Activated CD4-positive, CD25-positive, alpha-beta regulatory T cell treated with anti-CD3 and anti-CD28 coated beads, Interleukin-2, amount 50 U/mL, for 24 hours (primary cell): ENCODE measurements at places on chromosomes 2 and 18.

DNA sequence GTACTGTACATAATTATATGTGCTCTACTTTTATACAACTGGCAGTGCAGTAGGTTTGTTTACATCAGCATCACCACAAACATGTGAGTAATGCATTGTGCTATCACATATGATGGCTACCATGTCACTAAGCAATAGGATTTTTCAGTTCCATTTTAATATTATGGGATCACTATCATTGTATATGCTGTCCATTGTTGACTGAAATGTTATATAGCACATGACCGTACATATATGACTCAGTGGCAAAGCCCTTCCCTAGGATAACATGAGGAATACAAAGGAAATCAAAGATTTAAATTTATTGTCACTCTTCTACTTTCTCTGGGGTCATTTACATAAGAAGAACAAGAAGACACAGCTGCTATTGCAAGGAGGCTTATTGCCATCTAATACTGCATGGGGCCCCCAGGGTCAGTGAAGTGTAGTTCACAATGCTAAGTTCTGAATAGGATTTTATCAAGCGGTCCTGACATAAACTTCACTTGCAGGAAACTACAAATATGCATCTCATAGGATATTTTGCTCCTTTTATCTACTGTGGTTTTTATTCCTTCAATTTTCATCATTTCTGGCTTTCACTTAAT is 21.8 kb downstream of the PDE1A start:
- no peak for ATAC-seq

DNA sequence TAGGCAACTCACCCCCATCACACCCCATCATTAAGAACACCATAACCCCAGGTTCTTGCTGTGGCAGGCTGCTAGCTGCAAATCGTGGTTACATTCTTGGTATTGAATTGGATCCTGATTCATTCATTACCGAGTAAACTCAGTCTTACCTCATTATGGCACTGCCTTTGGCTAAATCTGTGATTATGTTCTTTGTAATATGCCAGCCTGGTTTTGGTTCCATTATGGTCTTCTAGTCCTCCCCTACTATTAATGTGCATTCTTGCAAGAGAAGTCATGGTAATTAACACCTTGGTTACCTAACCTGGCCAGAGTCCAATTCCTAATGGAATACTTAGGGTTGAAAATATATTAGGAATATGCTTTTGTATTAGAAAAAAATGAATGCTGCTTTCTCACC is 258.9 kb upstream of the APCDD1 start:
- ATAC-seq, result no peak

GRCh38 chr2:227335713-227336112 is 10.7 kb downstream of the MFF start:
- ATAC-seq, result no peak

- no peak for ATAC-seq
These were observed 1.9 kb upstream of the NEUROD1 start for GRCh38 chr2:181682026-181682789.

- no peak for ATAC-seq
These were observed 154.1 kb upstream of the ZNF804A start for GRCh38 chr2:184444217-184444616.

- no peak for ATAC-seq
These were observed 65.0 kb downstream of the NOL4 start for GRCh38 chr18:34159691-34160185.

- no peak for ATAC-seq
These were observed 65.6 kb downstream of the SH3RF3 start for GRCh38 chr2:109194620-109194937.

GRCh38 chr2:41937464-41937906 is 110.3 kb upstream of the PKDCC start:
- ATAC-seq, result no peak

DNA sequence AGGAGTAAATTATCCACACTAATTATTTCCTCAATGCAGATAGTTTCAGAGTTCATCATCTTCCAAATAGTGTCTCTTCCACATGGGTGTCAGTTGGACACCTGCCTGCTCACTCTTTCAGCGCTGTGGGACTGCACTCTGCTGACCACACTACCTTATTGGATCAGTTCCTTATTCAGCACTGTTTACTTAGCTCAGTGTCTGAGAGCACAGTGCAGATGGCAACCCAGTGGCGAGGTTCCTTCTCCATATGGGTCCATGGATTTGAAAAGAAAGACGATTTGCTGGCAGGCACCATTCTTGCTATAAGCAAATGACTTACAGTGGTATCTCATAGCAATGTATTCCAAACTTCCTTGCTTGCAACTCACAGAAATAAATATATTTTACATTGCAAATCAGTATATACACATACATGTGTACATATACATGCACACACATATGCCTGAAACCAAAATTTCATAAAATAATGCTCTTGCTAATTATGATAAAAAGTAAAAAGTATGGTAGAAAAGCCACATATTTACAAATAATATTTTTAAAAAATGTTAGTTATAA is 354.8 kb downstream of the INSIG2 start:
- ATAC-seq, result no peak

- no peak for ATAC-seq
These were observed 162.2 kb upstream of the TWIST2 start for GRCh38 chr2:238685713-238686112.

- ATAC-seq, result peak; percentile 48
These were observed 18.6 kb upstream of the MRPL19 start for GRCh38 chr2:75627902-75628504.

DNA sequence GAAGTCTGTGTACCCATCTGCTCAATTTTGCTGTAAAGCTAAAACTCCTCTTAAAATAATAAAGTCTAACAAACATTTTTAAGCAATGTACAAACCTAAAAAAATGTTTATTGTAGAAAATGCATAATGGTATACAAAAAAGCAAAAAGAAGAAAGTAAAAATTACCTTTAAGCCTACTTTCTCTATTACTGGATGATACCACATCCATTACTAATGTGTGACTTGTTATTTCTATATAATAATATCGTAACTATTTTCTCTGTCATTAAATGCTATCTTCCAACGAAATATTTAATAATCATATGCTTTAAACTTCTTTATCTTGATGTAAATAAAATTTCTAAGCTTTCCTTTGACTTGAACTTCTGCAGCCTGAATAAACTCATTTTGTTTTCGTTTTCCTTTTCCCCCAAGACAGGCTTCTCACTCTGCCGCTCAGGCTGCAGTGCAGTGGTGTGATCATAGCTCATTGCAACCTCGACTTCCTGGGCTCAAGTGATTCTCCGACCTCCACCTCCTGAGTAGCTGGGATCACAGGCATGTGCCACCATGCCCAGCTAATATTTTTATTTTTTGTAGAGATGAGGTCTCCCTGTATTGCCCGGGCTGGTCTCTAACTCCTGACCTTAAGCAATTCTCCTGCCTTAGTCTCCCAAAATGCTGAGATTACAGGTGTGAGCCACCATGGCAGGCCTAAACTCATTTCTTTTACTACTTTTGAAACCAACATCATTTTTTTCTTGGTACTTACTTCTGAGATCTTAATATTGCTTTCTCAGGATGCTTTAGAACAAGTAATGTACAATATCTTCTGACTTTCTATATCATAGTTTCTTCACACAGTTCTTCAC is 18.1 kb upstream of the DNAH7 start:
- ATAC-seq, result no peak

- no peak for ATAC-seq
These were observed 393.4 kb downstream of the ALK start for GRCh38 chr2:29527947-29528346.

DNA sequence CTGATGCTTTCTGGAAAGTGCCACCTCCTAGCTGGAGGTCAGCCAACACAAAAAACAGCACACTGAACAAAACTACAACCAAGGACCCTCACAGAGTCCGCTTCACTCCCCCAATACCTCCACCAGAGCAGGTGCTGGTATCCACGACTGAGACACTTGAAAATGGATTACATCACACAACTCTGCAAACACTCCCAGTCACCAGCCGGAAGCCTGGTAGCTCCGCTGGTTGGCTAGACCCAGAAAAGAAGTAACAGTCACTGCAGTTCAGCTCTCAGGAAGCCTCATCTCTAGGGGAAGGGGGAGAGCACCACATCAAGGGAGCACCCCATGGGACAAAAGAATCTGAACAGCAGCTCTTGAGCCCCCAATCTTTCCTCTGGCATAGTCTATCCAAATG is 175.4 kb downstream of the LCLAT1 start:
- ATAC-seq, result no peak

GRCh38 chr2:160419776-160420505 is 73.7 kb downstream of the RBMS1 start:
- ATAC-seq, result no peak

DNA sequence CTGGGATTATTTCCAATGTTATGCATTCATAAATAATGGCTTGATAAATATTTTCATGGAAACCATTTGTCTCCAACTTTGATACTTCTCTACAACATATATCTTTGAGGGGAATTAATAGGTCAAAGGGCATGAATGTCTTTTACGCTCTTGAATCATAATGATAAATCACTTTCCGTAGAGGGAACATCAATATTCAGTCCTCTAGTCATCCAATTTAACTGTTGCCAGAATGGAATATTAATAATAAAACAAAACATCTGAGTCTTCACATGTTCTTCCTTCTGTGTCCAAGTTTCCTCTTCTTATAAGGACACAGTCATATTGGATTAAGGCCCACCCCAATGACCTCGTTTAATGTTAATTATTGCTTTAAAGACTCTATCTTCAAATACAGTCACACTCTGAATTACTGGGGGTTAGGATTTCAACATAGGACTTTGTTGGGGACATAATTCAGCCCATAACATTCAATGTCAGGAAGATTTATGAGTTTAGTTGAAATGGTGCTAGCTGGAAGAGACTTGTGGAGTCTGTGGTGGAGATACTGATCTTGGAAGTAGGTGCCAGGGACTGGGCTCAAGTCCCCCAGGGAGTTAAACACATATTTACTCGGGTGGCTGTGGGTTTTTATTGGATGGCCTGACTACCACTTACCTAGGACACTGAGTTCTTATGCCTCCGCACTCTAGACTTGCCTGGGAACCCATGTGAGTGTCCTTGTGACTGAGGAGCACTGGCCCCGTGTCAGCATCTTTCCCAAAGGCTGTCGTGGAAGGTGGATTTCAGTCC is 85.0 kb upstream of the SEC11C start:
- ATAC-seq, result no peak

GRCh38 chr2:148764815-148765214 is 110.2 kb upstream of the KIF5C start:
- no peak for ATAC-seq

GRCh38 chr2:133229974-133230373 is 338.3 kb downstream of the NCKAP5 start:
- ATAC-seq, result no peak
